T-helper 17 cell (primary cell): ENCODE measurements at places on chromosomes 5 and 9. TPM values are rescaled to one million over a fixed set of nuclear protein-coding genes. Genes with fewer than 3 reads are reported as not detected.

GRCh38 chr9:115207003-115207836, 89.3 kb upstream of the TNC start:
- no peak for DNase-seq

The RGMB gene
- total RNA-seq, result 13.7 TPM

The SLC36A3 gene
- total RNA-seq, result not detected

- DNase-seq, result no peak
These were observed 31.0 kb downstream of the EFCAB9 start for GRCh38 chr5:172224996-172225395.

DNA sequence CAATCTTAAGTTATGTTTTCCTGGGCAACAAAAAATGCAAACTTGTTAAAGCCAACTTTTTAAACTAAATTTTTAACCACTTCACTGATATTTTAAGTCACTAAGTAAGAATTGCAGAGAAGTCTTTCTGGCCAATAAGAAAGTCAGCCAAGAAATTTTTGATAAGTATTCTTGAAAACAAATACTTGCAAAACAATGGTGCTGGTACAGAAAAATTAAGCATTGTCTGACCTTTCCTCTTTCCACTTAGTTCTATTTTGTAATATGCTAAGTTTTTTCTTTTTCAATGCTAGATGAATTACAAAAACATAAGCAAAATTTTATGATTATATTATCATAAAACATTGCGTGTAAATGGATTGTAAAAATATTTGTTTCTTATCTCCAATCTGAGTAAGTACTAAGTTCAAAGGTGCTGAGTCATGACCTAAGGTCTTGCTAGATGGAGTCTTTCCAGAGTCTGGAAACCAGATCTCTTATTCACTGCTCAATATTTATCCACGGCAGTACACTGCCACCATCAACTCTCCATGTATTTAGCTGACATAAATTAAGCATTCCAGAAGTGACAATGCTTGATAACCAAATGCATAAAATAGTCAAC, 139.7 kb downstream of the MEF2C start:
- no peak for DNase-seq

The SHOC1 gene
- not detected for total RNA-seq

DNA sequence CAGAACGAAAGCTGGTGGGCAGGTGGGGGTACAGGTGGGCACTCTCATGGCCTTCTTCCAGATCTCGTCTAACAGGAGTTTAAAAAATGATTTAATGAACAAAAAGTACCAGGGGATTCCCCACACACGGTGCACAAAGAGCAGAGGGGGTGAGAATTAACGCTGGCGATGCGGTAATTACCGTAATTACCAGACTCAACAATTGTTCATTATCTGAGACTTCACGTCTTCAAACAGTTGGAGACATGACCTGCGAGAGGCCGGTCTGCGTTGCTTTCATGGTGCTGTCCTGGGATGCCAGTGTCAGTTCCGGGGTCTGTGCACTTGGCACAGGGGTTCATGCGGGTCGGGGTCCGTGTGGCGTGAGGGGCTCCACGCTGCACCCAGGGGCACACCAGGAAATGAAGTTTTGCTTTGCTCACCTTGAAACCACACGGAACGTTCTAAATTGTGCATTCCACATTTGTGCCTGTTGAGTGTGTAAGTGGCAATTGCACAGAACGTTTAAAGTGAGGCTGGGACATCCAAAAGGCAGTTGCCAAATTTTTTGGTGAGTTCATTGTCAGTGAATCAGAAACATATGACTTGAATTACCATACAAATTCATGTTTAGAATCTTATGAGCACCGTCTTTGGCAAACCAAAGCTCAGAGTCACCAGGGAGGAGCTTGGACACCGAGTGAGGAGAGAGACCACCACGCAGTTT, 256.4 kb upstream of the IRX1 start:
- no peak for DNase-seq

GRCh38 chr9:94168203-94169000, 84.1 kb downstream of the PTPDC1 start:
- no peak for DNase-seq

DNA sequence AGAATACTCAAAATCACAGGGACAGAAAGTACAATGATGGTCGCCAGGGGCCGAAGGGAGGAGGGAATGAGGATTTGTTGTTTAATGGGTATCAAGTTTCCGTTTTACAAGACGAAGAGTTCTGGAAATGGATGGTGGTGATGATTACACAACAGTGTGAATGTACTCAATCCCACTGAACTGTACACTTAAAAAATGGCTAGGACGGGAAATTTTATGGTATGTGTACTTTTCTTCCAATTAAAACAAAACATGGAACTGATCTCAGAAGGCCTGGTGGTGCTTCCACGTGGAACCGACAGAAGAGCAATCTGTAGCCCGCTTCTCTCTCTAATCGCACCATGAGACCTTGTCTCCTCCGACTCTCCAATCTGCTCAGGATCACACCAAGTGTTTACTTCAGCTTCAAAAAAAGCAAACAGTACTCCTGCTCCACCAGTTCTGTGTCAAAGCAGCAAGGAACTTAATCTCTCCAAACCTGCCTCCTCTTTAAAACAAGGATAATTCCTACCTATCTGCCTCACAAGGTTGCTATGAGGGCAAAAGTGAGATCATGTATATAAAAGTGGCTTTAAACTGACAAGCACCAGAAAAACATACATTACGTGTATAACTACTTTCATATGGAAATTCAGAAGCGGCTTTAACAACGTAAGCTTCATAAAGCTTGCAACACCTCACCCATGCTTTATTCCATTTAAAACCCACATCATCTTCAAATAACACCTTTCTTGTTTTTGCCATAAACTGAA, 2.1 kb downstream of the ECPAS start:
- no peak for DNase-seq

GRCh38 chr9:121268598-121268850, 562 bp downstream of the GSN start:
- no peak for DNase-seq

- no peak for DNase-seq
These were observed 39.1 kb upstream of the RANBP6 start for GRCh38 chr9:6054280-6055099.

The SLC6A19 gene
- not detected for total RNA-seq

DNA sequence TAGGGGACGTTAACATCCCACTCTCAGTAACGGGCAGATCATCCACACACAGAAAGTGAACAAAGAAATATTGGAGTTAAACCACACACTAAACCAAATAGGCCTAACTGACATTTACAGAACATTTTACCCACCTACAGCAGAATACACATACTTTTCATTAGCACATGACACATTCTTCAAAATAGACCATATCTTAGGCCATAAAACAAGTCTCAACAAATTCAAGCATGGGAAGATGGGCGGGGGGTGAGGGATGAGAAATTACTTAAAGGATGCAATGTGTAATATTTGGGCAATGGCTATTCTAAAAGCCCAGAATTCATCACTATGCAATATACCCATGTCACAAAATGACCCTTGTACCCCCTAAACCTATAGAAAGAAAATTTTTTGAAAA, 226.2 kb downstream of the ATPSCKMT start:
- no peak for DNase-seq

The ANKRD18A gene
- 22.3 TPM for total RNA-seq

GRCh38 chr9:136403538-136403914, 3.6 kb upstream of the SNAPC4 start:
- peak; percentile 71 for DNase-seq

DNA sequence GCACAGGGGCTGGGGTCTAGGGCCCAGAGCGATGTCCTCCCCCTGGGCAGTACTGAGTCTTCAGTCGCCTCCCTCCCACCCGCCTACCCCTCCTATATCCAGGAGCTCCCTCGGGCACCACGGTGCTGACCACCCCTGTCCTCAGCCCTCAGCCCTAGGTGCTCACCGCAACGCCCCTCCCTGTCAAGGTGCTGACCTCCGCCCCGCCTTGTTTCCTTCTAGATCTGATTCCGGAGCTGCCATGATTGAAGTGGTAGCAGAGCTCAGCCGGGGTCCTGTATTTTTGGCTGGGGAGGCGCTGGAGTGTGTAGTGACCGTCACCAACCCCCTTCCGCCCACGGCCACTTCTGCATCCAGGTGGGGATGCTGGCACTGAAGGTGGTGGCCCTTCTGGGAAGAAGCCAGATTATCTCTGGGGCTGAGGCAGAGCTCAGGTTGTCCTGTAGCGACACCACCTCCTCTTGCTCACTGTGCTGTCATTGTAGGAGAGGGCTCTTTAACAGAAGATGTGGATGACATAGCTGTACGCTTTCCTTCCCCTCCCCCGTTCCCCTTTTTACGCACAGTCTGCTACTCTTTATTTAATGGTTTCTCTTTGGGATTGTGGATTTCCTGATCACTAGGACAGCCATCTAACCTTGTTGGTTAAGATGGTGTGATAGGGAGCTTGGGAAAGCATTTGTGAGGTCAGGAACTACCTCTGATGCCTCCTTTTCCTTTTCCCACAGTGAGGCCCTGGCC, 598 bp downstream of the RGP1 start:
- peak; percentile 19 for DNase-seq

DNA sequence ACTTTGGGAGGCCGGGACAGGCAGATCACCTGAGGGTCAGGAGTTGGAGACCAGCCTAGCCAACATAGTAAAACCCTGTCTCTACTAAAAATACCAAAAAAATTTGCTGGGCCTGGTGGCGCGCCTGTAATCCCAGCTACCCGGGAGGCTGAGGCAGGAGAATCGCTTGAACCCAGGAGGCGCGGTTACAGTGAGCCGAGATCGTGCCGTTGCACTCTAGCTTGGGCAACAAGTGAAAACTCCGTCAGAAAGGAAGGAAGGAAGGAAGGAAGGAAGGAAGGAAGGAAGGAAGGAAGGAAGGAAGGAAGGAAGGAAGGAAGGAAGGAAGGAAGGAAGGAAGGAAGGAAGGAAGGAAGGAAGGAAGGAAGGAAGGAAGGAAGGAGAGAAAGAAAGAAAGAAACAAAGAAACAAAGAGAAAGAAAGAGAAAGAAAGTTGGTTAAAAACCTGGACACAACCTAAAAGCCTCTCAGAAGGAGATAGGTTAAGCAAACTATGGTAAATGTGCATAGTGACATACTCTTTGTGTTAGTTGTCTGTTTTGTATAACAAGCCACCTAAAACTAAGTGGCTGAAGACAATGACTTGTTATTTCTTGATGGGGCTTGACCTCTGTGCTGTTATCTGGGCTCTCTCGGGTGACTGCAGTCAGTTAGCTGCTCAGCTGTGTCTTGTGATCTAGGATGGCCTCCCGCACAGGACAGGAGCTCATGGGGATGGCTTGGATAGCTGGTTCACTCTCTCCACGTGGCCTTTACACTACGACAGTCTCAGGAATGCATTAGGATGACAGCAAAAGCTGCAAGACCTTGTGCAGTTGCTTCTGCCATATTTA, 8.0 kb upstream of the MYO10 start:
- DNase-seq, result no peak

The TTLL11 gene
- total RNA-seq, result 4.2 TPM

GRCh38 chr9:105064248-105065097, 136.5 kb upstream of the ABCA1 start:
- no peak for DNase-seq

DNA sequence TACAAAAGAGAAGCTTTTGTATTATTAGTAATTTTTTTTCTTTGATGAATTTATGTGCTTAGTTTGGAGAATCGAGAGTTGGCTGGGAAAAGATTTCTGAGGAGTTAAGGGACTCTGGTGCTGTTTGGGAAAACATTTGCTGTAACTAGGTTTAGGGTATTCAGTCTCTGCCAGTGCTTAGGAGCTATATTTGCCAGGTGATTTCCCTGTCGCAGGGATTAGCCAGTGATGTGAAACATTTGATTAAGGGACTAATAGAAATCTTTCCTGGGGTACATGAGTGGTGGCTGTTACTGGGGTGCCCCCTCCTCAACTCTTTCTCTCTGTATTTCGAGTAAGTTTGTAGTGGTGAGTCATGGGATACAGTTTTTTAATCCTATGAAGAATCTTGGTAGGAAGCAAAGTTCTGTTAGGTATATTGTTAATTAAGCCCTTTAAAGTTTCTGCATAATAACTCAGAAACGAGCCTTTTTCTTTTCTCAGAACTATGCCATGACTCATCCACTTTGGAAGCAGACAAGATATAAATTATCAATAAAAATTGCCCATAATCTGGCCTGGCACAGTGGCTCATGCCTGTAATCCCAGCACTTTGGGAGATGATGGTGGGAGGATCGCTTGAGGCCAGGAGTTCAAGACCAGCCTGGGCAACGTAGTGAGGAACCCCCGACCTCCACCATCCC, 18.6 kb downstream of the RGMB start:
- DNase-seq, result no peak

DNA sequence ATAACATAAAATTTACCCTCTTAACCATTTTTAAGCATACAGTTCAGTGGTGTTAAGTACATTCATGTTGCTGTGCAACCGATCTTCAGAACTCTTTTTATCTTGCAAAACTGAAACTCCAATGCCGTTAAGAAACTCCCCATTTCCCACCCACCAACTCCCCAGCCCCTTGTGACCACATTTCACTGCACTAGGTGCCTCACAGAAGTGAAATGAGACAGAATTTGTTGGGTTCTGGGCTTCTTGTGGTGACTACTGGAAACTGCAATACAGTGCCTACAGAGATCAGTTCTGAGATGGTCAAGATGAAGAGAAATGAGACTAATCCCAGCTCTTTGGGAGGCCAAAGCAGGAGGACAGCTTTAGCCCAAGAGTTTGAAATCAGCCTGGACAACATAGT, 202.1 kb upstream of the SLC30A5 start:
- DNase-seq, result no peak

DNA sequence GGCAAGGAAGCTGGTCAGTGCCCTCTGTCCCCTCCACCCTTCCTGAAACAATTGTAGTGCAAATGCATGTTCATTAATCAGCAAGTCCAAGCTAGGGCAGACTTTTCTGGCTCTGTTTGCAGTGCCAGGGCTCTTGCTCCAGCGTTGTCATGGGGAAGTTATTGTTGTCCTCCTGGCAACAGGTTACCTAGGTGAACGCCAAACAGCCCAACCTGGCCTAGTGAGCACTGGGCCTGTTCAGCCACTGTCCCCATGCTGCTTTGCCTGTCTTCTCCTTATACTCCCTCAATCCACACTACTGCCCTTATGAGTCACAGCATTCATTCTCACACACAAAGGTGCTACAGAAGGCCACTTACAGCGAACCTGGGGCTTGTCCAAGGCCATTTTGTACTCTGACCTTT, 34.5 kb upstream of the GLIS3 start:
- no peak for DNase-seq

DNA sequence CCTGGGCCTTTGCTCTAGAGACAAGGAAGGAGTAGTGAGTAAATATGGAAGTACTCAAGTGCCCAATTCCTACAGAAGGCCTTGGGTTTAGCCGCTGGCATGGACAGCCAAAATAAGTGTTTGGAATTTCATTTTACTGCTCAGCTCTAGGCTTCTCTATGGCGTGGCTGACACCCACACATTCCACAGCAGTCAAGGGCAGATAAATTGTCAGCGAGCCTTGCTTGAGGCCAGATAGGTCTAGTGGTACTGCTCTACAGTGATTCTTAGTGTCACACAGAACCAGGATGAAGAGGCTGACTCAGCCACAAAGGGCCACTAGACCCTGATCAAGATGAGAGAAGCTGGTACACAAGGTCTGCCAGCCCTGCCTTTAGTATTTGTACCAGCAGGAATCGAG, 111.0 kb upstream of the NFIB start:
- no peak for DNase-seq
